ENCODE measurements at places on chromosomes 5 and 9.

DNA sequence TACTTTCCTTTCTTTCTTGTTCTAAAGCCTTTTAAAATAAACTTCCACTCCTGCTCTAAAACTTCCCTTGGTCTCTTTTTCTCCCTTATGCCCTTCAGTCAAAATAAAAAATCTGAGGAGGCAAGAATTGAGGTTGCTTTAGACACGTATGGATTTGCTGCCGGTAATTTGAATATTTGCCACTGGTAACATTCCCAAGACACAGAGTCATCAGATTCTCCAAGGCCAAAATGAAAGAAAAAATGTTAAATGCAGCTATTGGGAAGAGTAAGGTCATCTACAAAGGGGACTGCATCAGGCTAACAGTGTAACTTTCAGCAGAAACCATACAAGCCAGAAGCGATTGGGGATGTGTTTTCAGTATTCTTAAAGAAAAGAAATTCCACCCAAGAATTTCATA lies 311.1 kb downstream of the CDH18 start:
- no peak for DNase-seq

- no peak for DNase-seq
Observed at GRCh38 chr5:33322632-33323031, 118.1 kb upstream of the TARS1 start.

- no peak for DNase-seq
Observed at GRCh38 chr9:90836411-90837080, 34.9 kb downstream of the SYK start.

DNA sequence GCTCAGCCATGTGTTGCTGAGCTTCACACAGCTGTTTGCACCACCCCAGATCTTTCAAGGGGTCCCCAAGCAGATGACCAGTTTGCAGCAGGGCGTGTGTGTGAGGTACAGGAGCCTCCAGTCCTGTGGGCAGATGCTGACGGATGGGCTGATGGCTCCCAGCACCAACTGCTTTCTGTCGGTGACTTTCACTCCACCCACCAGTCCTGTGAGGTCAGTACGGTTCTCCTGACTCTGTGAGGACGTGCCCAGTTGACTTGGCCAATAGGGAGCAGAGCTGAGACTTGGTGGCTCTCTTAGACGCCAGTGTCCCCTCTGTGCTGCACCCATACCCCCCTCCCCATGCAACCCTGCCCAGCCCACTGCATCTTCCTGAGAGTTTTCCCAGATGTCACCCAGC lies 19.7 kb downstream of the COL5A1 start:
- no peak for DNase-seq

GRCh38 chr5:147697380-147697779 lies 85.1 kb downstream of the JAKMIP2 start:
- no peak for DNase-seq

DNA sequence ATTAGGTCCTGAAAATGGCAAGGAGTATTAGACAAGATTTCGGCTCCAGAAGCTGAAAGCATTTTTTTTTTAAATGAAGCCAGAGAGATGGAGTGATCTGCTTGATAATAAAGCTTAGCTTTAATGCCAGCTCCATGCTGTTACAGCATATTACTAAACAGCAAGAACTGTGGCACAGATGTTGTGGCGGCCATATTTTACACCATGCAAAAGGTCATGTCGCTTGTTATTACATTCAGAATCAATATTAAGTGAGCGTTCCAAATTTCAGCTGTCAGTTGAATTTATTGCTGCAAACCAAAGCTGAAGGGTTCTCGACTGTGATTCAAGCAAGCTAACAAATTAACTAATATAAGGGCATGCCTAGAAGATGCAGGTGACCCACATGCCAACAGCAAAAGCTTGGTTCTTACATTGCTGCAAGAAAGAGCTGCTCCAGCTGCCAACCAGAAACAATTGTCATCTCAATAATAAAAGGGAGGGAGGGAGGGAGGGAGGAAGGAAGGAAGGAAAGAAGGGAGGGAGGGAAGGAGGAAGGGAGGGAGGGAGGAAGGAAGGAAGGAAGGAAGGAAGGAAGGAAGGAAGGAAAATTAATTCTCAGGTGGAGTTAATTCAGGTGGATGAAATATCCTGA lies 517.7 kb upstream of the WWC1 start:
- no peak for DNase-seq

DNA sequence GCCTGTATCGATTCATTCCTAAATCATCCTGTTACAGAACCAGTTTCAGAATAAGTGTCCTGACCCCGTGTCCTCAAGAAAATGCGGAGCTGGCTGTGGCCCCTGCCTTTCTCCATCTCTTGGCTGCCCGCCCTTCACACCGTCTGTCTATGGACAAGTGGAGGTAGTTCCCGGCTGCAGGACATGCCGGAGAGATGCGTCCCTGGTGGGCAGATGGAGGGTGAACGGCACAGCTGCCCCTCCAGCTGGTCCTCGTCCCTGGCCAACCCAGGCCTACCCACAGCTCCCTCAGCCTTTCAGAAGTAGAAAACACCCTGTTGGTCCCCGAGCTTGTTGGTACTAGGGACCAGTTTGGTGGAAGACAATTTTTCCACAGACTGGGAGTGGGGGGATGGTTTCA lies 14.8 kb upstream of the EXOC3 start:
- DNase-seq = no peak

DNA sequence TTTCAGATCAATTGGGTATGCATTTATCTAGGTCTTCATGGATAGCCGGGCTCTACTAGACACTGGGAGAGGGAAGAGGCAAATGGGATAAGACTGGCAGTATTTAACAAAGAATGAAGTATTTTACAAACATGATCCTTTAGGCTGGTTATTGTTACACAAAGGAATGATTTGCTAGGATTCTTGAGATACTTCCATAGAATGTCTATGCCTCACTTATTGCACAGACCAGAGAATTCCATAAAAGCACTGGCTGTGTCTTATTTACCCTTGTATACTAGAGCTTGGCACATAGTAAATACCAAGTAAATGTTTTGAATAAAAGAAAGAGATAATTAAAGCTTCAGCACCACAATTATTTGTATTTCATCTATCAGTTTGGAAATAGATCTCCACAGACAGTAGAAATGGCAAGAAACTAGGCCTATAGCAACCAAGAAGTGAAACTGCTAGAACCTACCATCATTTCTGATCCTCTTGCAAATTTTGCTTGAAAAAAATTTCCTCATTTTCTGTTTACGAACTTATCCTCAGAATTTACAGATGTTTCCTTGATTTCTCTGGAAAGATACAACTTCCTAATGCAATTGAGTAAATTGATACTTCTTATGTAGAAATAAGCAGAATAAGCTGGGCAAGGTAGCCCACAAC lies 3.8 kb downstream of the PDCD1LG2 start:
- DNase-seq = no peak

GRCh38 chr9:96071076-96071814 lies 195.8 kb downstream of the ERCC6L2 start:
- peak; percentile 49 for DNase-seq

DNA sequence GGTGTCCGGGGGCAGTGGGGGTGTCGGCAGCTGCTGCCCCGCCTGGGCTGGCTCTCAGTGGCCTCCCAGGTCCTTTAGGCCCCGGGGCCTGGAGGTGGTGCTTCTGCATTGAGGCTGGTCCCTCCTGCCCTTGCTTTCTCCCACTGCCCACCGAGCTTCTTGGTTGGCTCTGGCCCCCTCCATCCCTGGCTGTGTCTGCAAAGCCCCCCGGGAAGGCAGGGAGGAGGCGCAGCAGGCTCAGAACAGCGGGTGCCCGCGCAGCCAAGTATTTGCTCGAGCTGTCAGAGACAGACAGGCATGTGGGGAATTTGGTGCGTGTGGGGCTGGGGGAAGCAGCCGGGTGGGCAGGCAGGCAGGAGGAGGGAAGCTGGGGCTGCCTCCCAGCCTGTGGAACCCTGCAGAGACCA lies 11.5 kb downstream of the CXXC5 start:
- peak; percentile 37 for DNase-seq

GRCh38 chr5:176743868-176744583 lies 66.3 kb upstream of the UNC5A start:
- DNase-seq = no peak

DNA sequence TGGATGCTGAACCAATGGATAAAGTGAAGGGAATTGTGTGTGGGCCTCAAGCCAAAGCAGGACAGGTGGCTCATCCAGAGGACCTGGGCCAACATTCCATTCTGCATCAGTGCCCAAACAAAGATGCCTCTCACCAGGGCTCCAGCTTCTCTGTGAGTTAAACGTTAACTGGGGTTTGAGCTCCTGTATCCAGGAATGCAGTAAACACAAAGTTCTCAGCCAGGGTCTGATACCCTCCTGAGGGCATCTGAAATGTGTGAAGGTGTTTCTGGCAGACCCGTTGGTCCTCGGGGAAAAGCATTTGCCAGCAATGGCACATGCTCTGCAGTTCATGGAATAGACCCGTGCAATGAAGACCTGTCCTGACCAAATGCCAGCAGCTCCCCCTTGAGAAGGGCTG lies 33.9 kb upstream of the AOPEP start:
- DNase-seq = no peak

DNA sequence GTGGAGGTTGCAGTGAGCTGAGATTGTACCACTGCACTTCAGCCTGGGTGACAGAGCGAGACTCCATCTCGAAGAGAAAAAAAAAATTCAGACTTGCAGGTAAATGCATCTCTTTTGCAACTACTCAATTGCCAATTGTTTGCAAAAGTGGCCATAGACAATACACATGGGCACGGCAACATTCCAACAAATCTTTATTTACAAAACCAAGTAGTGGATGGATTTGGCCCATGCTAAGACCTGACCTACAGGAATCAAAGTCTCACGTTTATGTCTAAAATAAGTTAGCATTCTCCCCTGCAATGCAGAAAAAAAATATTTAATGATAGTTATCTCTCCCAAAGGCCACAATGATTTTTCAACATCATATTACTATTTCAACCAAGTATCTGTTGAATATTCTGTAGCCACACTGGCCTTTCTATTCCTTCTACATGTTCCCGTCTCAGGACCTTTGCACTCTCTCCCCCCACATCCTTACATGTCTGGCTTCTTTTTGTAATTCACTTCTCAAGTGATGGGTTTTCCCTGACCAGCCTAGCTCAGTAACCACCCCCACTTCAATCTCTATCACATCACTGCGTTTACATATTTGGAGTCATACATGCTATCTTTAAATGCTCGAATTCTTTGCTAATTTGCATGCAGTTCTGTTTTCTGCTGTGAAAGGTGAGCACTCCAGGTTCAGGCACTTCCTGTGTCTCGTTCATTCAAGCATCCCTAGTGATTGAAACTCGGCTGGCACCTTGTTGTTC lies 54.2 kb downstream of the FNBP1 start:
- no peak for DNase-seq

- DNase-seq = no peak
Observed at GRCh38 chr5:125720348-125720685, 702.9 kb upstream of the GRAMD2B start.

DNA sequence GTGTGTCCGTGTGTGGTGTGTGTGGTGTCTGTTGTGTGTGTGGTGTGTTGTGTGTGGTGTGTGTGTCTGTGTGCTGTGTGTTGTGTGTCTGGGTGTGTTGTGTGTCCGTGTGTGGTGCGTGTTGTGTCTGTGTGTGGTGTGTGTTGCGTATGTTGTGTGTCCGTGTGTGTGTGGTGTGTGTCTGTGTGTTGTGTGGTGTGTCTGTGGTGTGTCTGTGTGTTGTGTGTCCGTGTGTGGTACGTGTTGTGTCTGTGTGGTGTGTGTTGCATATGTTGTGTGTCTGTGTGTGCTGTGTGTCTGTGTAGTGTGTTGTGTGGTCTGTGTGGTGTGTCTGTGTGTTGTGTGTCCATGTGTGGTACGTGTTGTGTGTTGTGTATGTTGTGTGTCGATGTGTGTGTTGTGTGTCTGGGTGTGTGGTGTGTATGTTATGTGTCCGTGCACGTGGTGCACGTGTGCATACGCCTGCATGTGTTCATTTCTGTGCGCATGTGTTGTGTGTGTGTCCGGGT lies 72.3 kb downstream of the KCNT1 start:
- no peak for DNase-seq

DNA sequence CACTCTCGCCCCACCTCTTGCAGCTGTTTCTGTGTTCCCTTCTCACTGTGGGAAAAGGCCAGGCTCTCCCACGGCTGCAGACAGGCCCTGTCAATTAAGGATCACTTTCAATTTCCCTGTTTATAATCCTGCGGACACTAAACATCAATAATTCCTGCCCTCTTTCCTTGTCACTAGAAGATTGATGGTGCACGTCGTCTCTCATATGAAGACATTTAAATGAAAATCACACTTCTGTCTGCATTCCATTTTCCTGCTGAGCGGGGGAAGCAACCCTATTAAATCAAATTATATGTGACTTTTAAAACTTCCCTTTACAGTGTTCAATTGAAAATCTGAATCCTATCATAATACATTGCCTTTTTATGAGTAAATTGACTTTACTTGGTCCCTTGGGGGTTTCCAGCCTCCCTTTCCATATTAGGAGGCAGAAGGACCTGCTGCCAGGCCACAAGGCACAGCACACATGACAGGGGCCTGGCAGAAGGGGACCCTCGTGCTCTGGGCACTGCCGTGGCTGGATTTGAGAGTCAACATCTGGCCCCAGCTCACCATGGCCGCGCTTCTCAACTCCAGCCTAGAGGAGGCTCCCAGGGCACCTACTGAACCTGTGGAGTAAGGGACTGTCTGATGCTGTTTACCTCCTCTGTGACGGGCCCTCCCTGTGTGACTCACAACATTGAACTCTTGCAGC lies 311.0 kb upstream of the IRX4 start:
- DNase-seq = no peak

- no peak for DNase-seq
Observed at GRCh38 chr9:88179062-88179521, 40.8 kb upstream of the SPATA31C2 start.

DNA sequence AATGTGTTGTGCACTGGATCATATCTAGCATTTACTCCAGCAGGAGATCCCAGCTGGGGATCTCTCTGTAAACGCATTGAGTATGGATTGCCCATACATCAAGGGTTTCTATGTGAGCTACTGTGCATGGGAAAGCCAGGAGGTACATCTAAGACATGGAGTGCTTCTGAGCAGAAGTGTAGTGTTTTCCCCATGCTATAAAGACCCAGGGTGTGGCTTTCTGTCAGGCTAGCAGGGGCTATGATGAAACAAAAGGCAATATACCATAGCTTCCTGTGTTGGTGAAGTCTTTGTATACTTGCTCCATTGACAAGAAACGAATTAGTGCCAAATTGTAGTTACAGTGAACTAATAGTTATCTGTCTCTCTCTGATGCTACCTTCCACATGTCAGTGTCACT lies 329.3 kb upstream of the TLE4 start:
- no peak for DNase-seq

DNA sequence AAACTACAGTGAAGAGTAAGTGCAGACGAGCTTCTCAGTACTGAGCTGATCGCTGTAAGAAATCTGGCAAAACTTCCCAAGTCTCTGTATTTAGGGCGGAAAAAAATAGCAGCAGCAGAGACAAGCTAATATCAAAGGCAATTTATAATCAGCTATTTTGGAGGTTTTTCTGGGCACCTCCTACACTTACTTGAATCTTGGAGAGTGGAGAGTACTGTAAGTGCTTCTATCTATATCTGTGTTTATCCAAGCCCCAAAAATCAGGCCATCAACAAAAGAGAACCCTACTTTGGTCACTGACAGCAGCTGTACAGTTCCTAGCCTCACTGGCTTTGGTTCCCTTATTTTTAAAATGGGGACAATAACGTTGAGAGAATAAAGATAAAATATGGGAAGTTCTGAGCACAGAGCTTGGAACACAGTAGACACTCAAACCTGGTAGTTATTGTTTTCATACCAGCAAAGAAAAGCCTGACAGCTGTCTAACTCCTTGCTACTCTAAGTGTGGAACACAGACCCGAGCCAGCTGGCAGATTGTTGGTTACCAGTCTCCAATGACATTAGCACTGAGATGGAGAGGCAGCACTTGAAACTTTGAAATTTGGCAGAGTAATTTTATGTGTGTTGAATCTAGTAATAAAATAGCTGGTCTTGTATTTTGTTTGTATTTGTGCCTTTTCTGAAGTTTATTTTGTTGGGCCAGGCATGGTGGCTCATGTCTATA lies 96.0 kb upstream of the SLC28A3 start:
- DNase-seq = no peak

Measured in BE2C (cell line).